ENCODE measurements at places on chromosomes 2 and 18. TPM values are rescaled to one million over a fixed set of nuclear protein-coding genes. Genes with fewer than 3 reads are reported as not detected.

Gene SERPINB12
- not detected for total RNA-seq

Gene SAG
- total RNA-seq = not detected

Gene APCDD1
- not detected for total RNA-seq

DNA sequence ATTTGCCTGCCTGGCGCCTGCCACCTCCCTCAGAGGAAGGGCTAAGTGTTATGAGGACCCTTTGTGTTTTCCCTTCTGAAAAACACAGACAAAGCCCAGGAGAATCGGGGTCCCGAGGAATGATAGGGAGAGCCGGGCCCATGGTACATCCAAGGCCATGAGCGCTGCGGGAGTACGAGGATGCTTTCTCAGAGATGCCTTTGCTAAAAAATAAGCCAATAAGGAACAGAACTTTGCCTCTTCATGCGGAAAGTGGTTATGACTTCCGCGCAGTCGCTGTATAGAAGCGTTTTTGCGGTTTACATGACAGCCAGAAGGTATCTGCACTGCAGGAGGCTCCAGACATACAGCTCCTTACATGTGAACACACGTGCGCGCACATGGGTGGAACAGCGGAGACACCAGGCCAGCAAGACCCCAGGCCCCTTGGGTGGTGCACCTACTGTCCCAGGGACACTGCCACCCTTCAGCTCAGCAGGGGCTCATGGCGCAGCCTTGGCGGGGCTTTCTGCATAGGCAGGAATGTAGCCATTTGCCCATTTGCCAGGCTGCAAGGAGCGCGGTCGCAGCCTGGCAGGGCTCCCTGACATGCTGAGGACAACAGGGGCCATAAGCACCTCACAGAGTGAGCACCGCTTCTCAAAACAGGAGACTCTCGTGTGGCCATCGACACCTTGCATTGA lies 252.4 kb upstream of the SALL3 start:
- DNase-seq = no peak

GRCh38 chr2:118723394-118723793 lies 124.1 kb downstream of the EN1 start:
- no peak for DNase-seq

GRCh38 chr2:210671065-210671464 lies 114.7 kb downstream of the CPS1 start:
- DNase-seq = no peak

DNA sequence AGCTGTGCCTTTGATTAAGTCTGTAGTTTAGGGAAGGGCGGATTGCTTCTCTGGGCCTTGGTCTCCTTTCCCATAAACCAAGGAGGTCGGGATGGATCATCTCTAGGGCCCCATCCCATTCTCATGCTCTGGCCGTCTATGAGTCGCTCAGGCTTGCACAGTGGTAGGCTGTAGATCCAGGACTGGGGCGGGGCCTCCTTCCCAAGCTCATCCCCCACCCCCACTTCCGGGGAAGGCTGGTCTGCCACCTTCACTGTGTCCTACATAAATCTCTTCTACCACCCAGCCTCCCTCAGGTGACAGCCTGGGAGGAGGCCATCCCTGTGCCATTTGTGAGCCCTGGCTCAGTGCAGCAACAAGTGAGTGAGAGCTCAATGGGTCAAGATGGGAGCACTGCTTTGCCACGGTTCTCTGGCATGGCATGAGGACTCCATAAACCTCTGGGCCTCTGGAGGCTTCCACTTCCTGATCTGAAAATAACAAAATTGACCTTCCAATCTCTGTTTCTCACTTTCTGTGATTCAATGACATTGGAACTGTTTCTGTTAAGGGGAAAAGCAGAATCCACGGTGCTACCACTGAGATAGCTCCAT lies 68.5 kb downstream of the SUMO1 start:
- DNase-seq = no peak

GRCh38 chr18:32669549-32670165 lies 103.2 kb downstream of the KLHL14 start:
- DNase-seq = no peak

- DNase-seq = no peak
Observed at GRCh38 chr2:121705390-121705789, 31.3 kb downstream of the NIFK start.

- no peak for DNase-seq
Observed at GRCh38 chr2:210503001-210503623, 26.6 kb upstream of the LANCL1 start.
